ENCODE measurements at places on chromosomes 5 and 9.

- no peak for DNase-seq
These were observed 290.5 kb upstream of the RASA1 start for GRCh38 chr5:86977190-86977589.

GRCh38 chr9:16180546-16180945 lies 627.7 kb downstream of the CCDC171 start:
- DNase-seq = peak; percentile 19

GRCh38 chr5:142671266-142671665 lies 14.6 kb downstream of the FGF1 start:
- DNase-seq = no peak

- DNase-seq = peak; percentile 23
These were observed 62.4 kb downstream of the RAI14 start for GRCh38 chr5:34718516-34718915.

DNA sequence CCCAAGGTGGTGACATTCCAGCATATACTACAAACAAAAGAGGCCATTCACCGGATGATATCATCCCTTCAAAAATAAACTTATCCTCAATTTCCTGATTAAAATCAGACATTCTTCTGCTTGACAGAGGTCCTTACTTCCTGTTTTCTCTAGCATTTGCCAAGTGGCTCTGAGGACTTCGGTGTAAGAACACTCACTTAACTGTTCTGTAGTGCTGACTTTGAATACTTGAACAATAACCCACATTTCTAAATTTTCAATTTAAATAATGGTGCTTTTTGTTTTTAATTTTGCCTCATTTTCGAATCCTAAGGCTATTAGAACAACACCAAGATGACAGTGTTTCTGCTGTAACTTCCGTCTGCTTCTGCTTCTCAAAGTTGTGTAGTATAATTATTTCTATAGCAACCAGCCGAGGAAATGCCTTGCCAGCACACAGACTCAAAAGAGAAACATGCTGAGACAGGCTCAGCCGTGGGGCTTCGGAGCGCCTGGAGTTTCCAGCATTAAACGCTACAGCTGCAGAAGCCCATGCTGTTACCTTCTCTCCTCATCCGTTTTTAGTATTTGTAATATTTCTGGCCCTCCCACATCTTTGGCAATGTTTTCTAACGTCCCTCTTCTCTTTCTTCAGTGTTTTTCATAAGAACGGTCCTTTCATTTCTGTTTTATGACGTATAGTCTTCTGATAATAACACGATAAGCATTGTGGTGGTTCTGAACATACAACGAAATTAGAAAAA lies 19.5 kb upstream of the ANXA1 start:
- DNase-seq = peak; percentile 61

DNA sequence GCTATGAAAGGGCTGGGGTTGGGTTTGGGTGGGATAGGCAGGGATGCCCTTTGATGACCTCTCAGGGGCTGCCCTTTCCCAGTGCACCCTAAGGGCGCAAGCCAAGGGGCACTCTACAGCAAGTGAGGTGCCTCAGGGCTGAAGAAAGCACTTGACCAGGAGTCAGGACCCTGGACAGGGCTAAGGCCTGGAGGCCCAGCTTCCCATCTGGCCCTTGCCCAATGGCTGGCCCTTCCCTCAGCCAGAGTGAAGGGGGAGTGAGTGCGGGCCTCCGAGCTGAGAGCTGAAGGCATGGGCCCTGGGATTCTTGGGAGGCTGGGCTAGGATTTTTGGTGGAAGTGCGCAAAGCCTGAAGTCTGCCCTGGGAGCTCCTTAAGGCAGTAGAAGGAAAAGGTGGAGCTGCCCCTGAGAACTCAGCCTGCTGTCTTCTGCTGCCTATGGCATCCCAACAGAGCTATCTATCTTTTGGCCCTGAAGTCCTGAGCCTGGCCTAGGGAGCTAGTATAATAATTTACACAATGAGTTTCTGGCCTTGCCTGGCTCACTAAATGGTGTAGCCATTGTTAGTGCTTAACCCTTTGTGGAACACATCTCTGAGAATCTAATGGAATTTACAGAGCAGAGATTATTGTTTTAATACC lies 16.4 kb downstream of the JADE2 start:
- DNase-seq = peak; percentile 17

DNA sequence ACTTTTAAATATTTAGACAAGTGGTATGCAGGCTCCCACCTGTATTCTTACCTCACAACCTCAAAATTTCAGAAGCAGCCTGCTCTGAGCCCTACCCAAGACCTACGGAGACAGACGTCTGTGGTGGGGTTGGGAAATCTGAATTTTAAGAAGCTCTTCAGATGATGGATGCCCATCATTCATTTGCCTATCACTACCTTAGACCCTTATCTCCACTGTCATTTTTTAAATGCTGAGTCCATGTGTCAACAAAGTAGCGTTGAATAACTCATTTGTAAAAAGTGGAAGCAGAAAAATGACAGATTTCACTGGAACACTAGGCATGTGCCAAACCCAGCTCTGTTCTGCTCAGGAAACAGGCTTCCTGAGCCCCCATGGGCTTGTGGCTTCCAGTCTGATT lies 85.7 kb downstream of the PDE4D start:
- no peak for DNase-seq

DNA sequence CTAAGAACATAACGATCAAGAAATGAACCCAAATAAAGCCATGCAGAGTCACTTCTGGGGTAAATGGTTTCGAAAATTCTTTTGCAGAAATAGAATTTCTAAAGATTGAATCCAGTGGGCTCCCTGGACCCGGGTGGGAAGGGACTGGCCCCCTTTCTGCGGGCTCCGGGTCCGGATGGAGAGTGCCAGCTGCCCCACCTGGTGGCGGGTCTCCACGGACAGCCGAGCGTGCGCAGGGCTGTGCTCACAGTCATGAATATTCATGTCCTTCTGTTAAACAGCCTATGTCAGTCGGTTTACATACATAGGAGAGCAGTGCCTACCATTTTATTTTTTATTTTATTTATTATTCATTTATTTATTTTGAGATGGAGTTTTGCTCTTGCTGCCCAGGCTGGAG lies 4.7 kb upstream of the PPP1R26 start:
- DNase-seq = no peak

- DNase-seq = peak; percentile 12
These were observed 22.9 kb downstream of the CAMSAP1 start for GRCh38 chr9:135884328-135885035.

DNA sequence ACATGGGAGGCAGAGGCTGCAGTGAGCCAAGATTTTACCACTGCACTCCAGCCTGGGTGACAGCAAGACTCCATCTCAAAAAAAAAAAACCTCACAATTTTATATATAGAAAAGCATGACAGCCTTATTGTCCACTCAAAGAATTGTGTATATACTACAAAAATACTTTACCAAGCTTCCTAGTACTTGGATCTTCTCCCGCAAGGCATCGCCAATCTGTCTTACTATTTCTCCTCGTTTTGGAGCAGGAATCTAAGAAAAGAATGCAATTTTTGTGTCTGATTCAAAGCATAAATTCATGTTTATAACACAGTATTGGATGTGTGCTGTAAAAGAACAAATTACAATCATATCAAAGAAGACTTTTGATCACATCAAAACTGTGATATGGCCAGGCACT lies 11.3 kb downstream of the ALDH7A1 start:
- DNase-seq = no peak

GRCh38 chr5:51091816-51092215 lies 291.4 kb upstream of the ISL1 start:
- DNase-seq = no peak

DNA sequence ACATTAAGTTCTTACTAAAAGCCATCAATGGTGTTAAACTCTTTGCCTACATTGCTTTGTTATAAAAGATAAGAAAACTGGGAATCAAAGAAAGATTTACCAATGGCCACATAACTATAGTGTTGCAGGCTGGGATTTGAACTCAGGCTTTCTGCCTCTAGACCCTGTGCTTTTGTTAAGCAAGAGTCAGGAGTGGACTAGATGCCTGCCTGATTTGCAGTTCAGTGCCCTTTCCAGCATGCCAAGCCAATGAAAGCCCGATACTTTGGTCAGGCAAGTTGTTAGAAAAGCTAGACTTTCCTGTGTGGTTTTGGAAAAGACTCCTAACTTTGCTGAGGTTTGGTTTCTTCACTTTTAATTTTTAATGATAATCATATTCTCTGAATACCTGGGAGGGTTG lies 21.4 kb upstream of the AGXT2 start:
- DNase-seq = no peak

GRCh38 chr5:180670586-180671359 lies 21.4 kb upstream of the FLT4 start:
- peak; percentile 77 for DNase-seq

DNA sequence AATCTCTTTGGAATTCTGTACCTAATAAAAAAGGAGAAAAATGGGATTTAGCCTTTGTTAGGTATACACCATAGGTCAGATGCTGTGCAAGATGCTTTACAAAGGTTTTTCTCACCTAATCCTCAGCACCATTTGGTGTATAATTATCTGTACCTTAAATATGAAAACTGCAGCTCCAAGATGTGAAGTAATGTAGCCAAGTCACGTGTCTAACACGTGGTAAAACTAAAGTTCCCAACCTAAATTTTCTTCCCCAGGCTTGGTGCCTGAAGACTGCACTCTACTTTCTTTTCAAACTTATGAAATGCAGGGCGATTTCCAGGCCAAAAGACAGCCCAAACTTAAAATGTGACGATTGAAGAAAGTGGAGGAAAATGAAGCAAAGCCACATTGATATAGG lies 125.8 kb downstream of the CDH6 start:
- DNase-seq = no peak

- DNase-seq = peak; percentile 19
These were observed at the start of gene PTCH1 for GRCh38 chr9:95516734-95517558. TSS of gene PTCH1 (minus strand) at chr9:95516971.

DNA sequence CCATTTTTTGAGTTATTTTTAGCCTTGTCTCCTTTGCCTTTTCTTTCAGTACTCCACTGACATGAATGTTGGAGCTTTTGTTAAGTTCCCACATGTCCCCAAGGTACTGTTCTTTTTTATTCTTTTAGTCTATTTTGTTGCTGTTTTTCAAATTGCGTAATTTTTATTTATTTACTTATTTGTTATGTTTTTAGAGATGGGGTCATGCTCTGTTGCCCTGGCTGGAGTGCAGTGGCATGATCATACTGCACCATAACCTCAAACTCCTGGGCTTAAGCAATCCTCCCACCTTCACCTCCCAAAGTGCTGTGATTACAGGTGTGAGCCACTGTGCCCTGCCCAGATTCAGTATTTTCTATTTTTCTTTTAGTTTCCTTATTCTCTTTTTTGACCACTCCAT lies 5.4 kb upstream of the PCDHA1 start:
- no peak for DNase-seq

GRCh38 chr9:115008536-115009270 lies 78.3 kb upstream of the TNFSF8 start:
- peak; percentile 78 for DNase-seq

Measured in PC-3 (cell line).